ENCODE measurements at places on chromosomes 7 and 10. TPM values are rescaled to one million over a fixed set of nuclear protein-coding genes. Genes with fewer than 3 reads are reported as not detected.
A peak's percentile ranks its signal among the peaks of the same experiment; 100 is the strongest.

- DNase-seq = no peak
Measured at GRCh38 chr10:102644066-102644645, at the start of gene TRIM8. TSS of gene TRIM8 (plus strand) at chr10:102644479. CDS start at chr10:102644618, 139 bp downstream.

DNA sequence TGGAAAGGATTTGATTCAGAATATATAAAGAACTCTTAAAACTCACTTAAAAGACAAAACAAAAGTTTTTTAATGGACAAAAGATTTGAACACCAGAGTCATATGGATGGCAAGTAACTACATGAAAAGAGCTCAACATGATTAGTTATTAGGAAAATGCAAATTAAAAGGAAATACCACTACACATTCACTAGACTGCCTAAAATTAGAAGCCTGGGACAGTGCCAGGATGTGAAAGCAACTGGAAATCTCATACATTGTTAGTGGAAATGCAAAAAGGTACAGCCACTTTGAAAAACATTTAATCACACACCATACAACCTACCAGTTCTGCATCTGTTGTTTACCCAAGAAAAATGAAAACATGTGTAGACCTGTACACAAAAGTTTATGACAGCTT, 48.8 kb downstream of the RALA start:
- DNase-seq = no peak

DNA sequence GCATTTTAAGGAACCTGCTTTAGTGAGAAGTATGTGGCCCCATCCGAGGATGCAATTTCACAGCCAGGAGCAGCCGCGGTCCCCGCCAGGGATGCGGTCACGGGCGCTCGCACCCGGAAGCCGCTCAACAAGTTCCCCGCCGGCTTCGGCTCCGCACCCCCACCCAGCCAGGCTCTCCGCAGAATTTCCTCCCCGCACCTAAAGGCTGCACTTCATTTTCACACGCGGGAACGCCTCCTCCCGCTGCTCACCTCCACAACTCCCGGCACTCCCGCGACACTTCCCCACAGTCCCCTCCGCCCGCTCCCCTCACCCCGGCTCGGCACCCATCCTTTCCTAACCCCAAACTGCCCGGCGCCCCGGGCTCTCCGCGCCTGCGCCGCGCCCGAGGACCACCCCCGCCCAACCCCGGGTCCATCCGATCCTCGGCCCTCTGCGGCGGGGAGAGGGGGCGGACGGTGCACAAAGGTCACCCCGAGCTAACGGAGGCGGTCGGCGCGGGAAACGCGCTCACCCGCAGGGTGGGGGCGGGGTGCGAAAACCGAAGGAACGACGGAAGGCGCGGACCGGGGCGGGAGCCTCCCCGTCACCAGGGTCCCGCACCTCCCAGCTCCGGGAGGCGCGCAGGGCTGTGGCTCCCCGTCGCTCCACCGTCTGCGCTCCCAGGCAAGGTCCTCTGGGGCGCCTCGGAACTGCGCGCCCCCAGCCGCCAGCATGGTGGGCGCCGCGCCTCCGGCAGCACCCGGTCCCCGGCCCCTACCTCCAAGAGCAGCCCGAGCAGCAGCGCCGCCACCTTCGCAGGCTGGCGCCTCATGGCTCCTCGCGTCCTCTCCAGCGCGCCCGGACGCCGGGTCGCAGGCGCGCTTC, 558 bp downstream of the VOPP1 start:
- DNase-seq = peak; percentile 61

Gene NUTM2B
- 0.26 TPM for total RNA-seq

DNA sequence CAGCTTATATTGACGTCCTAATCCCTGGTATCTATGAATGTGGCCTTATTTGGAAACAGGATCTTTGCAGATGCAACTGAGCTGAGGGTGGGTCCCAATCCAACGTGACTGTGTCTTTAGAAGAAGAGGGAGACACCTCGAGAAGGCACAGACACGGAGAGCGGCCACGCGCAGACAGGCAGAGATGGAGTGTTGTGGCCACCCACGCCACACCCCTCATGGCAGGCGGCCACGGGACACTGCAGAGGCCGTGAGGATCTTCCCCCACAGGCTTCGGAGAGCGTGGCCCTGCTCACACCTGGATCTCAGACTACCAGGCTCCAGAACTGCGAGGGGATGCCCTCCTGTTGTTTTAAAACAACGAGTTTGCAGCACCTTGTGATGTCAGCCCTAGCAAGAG, 244.9 kb downstream of the DNAJB6 start:
- no peak for DNase-seq

DNA sequence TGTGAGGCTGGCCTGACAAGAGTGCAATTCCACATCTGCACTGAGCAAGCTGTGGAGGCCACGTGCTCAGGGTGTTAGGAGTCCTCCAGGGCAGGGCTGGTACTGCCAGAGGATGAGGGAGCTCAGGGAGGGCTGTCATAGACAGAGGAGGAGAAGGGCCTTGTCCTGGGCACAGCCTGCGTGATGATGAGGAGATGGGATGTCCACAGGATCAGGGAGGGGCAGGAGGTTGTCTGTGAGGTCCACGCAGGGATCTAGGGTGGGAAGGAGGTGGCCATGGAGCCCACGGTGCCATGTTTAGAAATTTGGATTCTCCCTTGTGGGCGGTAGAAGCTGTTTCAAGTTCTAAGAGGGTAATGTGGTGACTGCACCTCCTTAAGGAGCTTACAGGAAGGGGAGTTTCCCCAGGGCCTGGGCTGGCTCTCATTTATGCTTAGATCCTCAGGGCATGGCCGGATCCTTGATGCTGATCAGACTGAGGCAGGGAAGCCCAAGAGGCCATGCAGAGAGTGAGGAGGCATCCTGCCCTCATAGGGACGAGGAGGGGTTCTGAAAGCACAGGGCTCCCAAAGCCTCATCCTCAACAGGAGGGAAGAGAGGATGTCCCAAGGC, 30.3 kb downstream of the CHAT start:
- DNase-seq = no peak

DNA sequence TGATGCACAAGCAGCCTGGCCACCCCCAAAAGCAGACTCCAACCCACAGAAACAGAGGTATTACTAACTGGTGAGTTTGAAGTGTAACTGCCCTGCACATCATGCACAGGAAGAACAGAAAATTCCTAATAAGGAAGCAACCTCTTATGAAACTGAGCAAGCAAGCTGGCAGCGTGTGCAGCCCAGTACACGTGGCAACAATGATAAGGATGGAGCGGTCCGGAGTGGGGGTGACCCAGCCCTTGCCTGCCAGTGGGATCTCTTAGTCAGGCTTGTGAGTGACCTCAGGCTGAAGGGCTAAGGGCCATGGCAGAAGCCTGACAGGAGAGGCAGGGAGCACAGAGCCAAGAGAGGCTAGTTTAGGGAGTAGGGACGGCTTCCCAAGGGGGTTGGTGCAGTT, 22.1 kb upstream of the AOAH start:
- no peak for DNase-seq

DNA sequence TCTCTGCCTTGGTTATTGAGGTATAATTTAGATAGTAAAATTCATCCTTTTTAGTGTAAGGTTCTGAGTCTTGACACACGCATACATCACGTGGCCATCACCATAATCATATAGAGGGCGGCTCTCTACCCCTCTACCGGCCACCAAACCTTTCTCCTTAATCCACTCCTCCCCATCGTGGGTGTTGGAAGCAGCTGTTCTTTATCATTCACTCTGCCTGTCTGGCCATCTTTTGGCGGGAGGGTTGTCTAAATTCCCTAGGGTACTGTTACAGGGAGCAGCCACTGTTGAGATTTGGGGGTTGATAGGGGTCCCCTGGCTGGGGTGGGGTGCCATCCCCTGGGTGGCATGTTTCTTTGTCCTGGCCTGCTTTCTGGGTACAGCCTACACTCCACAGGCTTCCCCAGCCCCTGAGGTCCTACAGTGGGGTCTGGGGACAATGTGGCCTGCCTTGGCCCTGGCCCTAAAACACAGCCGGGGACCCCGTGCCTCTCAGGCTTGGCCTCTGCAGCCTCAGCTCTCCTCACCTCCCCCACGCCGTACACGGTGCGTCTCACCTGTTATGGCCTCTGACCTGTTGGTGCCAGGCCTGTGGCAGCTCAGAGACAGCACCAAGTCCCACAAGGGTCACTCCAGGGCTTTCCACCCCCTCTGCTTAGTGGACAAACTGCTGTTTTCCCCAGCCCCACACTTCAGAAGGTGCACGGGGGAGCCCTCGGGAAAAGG, 17.5 kb downstream of the AMZ1 start:
- DNase-seq = no peak

DNA sequence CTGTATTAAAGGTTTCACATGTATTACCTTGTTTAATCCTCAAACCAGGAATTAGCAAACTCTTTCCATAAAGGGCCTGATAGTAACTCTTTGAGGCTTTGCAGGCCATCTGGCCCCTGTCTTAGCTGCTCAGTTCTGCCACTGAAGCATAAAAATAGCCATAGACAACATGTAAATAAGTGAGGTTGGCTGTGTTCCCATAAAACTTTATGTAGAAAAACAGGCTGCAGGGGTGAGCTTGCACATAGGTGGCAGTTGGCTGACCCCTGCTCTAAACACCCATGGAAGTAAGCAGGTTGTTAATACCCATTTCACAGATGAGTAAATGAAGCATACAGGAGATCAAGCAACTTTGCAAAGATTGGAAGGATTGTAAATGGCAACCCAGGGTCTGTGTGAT, 1279.2 kb upstream of the AUTS2 start:
- DNase-seq = no peak

GRCh38 chr7:18540396-18540795, 44.8 kb downstream of the HDAC9 start:
- DNase-seq = no peak

Gene SLC26A5
- total RNA-seq = 6.2 TPM

GRCh38 chr10:12556039-12556438, 206.7 kb downstream of the CAMK1D start:
- DNase-seq = no peak

Gene CSTF2T
- total RNA-seq = 25.5 TPM

Gene CALHM1
- not detected for total RNA-seq

DNA sequence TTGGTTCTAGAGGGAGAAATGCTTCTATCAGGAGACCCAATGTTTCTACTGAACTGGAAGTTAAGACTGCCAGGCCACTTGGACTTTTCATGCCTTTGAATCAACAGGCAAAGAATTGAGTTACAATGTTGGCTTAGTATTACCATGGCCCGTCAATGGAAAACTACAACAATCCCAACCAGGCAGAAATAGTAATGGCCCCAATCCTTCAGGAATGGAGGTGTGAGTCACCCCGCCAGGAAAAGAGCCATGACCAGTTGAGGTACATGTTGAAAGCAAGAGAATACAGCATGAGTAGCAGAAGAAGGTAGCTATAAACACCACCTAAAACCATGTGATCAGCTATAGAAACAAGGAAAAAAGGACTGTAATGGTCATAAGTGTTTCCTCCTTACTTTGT, 101.9 kb downstream of the DGKB start:
- no peak for DNase-seq

DNA sequence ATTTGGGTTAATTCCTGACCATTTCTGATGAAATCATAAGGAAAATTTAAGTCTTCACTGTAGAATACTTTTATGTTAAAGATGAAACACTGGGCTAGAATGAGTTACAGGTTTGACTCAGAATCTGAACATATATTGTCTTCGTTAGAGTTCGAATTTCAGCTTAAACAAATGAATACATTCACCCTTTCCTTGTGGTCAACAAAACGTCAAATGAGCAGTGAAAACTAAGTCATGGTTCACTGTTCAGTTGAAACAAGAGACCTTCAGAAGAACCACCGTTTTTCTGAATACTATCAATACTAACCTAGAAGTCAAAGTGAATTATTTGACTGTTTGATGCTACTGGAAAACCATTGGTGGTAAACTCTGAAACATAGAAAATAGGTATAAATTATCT, 235.2 kb upstream of the ZWINT start:
- no peak for DNase-seq

GRCh38 chr10:68955355-68955831, 577 bp upstream of the DDX21 start:
- DNase-seq = no peak

Gene ZNF783
- total RNA-seq = 30.0 TPM

DNA sequence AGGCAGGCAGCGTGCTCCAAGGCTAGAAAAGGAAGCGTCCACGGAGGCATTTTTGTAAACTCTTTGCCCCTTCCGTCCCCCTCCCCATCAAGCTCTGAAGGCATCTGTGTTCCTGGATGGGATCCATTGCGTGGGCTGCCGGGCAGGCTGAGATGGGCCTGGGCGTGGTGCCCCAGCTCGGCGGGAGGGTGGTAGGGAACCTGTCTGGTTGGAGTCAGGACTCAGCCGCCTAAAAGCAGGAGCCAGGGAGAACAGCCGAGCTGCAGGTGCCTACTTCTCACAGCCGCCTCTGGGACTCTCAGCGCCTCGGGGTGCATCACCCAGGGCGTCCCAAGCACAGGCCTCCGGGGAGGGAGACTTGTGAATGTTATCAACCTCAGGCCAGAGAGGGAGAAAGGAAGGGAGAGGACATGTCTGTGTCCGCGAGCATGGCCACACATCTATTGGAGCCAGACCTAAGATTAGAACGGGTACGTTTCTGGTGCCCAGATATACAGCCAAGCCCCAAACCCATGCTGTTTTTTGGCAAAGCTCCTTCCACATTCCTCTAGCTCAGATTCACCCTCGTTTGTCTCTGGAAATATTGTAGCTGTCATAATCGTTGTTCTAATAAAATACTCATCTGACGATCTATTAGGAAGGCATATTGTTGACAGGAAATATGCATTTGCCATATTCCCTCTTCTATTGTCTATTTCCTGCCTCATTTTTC, 48.6 kb upstream of the CTBP2 start:
- no peak for DNase-seq

DNA sequence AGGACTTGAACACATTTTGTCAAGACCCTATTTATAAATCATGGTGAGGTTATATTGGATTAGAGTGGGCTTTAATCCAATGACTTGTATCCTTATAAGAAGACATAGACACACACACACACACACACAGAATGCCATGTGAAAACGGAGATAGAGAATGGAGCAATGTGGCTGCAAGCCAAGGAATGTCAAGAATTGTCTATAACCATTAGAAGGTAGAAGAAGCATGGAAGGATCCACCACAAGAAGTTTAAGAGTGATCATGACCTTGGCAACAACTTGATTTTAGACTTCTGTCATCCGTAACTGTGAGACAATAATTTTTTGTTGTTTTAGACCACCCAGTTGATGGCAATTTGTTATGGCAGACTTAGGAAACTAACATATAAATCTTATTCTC, 514.2 kb downstream of the TFEC start:
- DNase-seq = no peak

Gene TEX47
- not detected for total RNA-seq

DNA sequence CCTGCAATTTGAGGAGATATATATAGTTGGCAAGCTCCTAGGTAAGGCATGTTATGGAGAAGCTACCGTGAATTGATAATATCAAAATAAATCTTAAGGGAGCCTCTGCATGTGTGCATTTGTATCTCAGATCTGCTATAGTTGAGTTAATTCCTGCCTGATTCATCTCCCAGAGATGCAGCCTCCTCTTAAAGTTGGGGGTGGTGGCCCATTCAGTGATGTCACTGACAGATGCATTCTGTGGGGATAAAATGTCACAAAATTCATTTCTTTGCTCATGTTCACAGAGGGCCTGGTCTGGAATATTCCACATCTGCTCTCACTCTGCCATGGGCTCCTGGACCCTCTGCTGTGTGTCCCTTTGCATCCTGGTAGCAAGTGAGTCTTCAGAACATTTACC, 185.8 kb upstream of the PRSS1 start:
- DNase-seq = no peak

DNA sequence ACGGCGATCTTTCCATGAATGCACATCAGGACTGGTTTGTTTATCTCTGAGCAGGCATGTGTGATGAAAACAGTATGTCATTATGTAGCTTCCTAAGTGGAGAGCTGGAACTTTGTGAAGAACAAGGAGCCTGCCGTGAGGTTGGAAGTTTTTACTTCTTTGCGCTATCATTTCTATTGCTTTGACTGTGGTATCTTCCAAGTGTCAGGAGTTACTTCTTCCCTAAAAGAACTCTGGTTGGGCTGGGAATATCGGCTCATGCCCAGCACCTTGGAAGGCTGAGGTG, 167.4 kb upstream of the AHR start:
- DNase-seq = no peak

Gene ACTR3C
- total RNA-seq = 18.2 TPM

Gene EBF3
- 5.5 TPM for total RNA-seq
